ENCODE measurements at places on chromosomes 7 and 10. TPM values are rescaled to one million over a fixed set of nuclear protein-coding genes. Genes with fewer than 3 reads are reported as not detected.

OR13A1 gene
- not detected for polyA plus RNA-seq

SHTN1 gene
- 23.8 TPM for polyA plus RNA-seq

NRCAM gene
- polyA plus RNA-seq, result 24.1 TPM

WDR86 gene
- 23.6 TPM for polyA plus RNA-seq

METTL27 gene
- polyA plus RNA-seq, result 8.8 TPM

NPSR1 gene
- polyA plus RNA-seq, result not detected

IRF5 gene
- 7.2 TPM for polyA plus RNA-seq

KIAA1217 gene
- polyA plus RNA-seq, result 74.2 TPM

TSPAN13 gene
- 26.7 TPM for polyA plus RNA-seq

LIPM gene
- not detected for polyA plus RNA-seq

CYP2C19 gene
- polyA plus RNA-seq, result not detected

EN2 gene
- polyA plus RNA-seq, result 0.04 TPM

FAM25G gene
- not detected for polyA plus RNA-seq

CASP7 gene
- 33.3 TPM for polyA plus RNA-seq

NIPSNAP2 gene
- polyA plus RNA-seq, result 118 TPM

MINDY4 gene
- polyA plus RNA-seq, result 10.8 TPM

MBLAC1 gene
- polyA plus RNA-seq, result 1.3 TPM

EEPD1 gene
- polyA plus RNA-seq, result 6.0 TPM

SLC39A12 gene
- not detected for polyA plus RNA-seq

CAV2 gene
- 23.3 TPM for polyA plus RNA-seq

MKRN1 gene
- 146 TPM for polyA plus RNA-seq

CALHM1 gene
- polyA plus RNA-seq, result 0.07 TPM

MMP21 gene
- 0.17 TPM for polyA plus RNA-seq

GPR26 gene
- not detected for polyA plus RNA-seq

FAM24A gene
- not detected for polyA plus RNA-seq

MYO1G gene
- polyA plus RNA-seq, result 0.36 TPM

HACD1 gene
- polyA plus RNA-seq, result 13.4 TPM

SEMA3A gene
- polyA plus RNA-seq, result 15.0 TPM

EGFR gene
- 30.9 TPM for polyA plus RNA-seq

ZNF467 gene
- 23.0 TPM for polyA plus RNA-seq

CTAGE6 gene
- polyA plus RNA-seq, result not detected

ARHGAP12 gene
- polyA plus RNA-seq, result 36.8 TPM

SORCS1 gene
- 21.6 TPM for polyA plus RNA-seq

HTR5A gene
- not detected for polyA plus RNA-seq

SPDYE1 gene
- 0.39 TPM for polyA plus RNA-seq

C10orf71 gene
- 0.15 TPM for polyA plus RNA-seq

TMEM106B gene
- polyA plus RNA-seq, result 96.3 TPM

AKR1C1 gene
- polyA plus RNA-seq, result 10.0 TPM

MYL10 gene
- polyA plus RNA-seq, result 0.42 TPM

MARVELD1 gene
- polyA plus RNA-seq, result 44.4 TPM

Data from right renal cortex interstitium (tissue), 3 donors.